ENCODE measurements at places on chromosomes 3 and 15.

GRCh38 chr15:31776039-31776438 lies 254.3 kb upstream of the CHRNA7 start:
- DNase-seq = no peak

GRCh38 chr3:55540579-55540978 lies 53.5 kb upstream of the WNT5A start:
- DNase-seq = no peak

- DNase-seq = peak; percentile 40
Observed at GRCh38 chr3:138941259-138941885, 5.6 kb downstream of the FOXL2 start.

- DNase-seq = no peak
Observed at GRCh38 chr15:81299630-81300273, 24.2 kb downstream of the STARD5 start.

GRCh38 chr3:111750278-111750884 lies 108.7 kb upstream of the PHLDB2 start:
- DNase-seq = no peak

GRCh38 chr3:195226900-195227447 lies 44.0 kb downstream of the XXYLT1 start:
- DNase-seq = peak; percentile 46

DNA sequence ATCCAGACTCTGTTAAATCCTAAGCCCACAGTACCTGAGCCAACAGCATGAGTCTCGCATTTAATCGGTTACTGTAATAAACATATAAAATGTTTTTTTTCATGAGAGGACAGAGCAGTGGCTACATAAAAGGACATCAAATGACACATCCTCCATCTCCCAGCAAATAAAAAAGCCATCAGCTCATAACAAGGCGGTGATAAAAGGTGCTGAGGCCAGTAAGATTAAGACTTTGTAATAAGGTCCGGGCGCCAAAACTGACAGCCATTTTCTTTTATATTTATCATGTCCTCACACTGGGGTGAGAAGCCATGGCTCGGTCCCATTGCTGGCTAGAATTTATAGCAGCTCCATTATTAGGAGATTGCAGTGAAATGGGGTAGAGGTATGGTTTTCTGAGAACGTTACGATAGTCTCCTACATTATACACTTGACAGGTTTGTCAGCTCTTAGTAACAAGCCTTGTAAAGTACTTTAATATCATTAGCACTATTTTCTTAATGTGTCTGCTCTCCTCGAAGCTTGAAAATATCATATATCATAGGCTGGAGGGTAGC lies 977.8 kb upstream of the NR2F2 start:
- no peak for DNase-seq

DNA sequence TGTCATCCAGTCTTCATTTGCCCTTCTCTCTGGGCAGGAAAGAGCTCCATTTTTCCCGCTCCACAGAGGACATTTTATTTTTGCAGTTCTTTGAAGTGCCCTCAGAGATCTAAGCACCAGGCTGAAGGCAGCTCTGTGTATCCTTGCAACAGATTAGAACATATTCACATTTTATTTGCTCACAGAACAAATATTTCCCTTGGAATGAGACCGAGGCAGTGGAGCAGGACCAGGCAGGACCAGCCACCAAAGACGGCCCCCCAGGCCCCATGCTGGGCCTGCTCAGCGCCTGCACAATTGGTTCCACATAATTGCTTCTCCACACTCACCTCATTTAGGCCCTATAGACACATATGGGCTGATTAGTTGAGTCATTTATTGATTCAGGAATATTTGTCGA lies 15.7 kb upstream of the ETV5 start:
- no peak for DNase-seq

DNA sequence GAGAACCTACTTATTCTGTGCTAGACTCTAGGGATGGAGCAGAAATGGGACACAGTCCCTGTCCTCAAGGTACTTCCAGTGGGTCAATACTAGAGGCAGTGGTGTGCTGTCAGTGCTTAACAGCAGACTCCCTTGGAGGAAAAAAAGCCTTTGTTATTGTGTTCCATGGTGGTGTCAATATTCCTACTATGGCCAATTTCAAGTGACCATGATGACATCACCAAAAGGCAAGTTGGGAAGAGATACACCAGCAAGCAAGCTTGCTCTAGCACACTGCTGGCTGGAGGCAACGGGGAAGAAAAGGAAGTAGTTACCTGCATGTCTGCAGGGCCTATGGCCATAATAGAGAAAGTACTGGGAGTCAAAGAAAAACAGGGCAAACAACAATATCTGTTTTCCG lies 89.6 kb upstream of the ETV5 start:
- no peak for DNase-seq

GRCh38 chr15:74580538-74581350 lies 34.9 kb upstream of the CLK3 start:
- no peak for DNase-seq

- DNase-seq = no peak
Observed at GRCh38 chr3:100972301-100972844, 20.8 kb downstream of the ABI3BP start.

- DNase-seq = no peak
Observed at GRCh38 chr3:12503126-12503957, 19.1 kb downstream of the TSEN2 start.

DNA sequence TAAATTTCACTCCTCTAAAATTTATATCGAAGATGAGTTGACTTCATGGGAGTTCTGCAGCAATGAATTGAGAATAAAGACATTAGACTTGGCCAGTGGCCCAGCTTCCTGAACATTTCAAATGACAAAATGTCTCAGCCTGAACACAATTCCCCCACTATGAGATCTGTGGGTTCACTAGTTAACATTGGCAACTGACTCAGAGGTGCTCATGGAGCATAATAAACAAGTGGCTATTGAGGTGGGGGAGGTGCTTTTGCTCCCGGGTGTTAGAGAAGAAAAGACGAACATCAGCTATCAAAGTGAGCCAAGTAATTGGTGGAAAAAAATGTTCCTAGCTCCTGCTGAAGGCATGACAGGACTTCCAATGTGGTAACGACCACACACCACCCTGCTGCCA lies 6.3 kb downstream of the ATP13A4 start:
- no peak for DNase-seq

- no peak for DNase-seq
Observed at GRCh38 chr15:64883100-64883581, 28.6 kb upstream of the ANKDD1A start.

DNA sequence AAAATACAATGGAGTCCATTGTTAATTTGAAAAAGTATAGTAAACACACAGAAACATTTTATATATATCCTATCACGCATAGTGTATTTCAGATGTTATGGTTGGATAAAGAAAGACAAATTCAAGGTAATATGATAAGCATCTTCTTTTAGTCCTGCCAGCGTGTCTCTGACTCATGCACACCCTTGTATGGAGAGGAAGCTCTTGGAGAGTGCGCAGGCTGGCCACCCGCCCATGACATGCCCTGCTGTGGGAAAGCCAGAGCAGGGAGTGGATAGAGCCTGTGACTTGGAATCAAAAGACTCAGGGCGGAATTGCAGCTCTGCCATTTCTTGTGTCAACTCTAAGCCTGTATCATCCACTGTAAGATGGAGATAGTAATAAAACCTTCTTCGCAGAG lies 23.0 kb upstream of the COPG1 start:
- DNase-seq = peak; percentile 98

DNA sequence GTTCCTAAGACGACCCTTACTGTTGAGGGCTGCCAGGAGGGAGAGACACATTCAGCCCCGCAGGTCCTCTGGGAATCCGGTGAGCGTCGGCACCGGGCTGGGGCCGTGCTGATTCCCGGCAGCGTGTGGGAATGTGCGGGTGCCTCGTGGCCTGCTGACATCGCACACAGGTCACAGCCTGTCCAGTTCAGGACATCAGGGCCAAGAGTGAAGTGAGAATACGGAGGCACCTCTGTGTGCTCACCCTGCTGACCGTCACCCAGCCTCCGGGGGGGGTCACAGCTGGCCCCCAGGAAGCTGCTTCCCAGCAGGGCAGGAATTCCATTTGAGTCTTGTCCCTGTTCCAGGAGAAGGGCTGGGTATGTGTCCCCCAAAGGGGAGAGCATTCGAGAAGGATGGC lies 53.6 kb downstream of the PGPEP1L start:
- no peak for DNase-seq

DNA sequence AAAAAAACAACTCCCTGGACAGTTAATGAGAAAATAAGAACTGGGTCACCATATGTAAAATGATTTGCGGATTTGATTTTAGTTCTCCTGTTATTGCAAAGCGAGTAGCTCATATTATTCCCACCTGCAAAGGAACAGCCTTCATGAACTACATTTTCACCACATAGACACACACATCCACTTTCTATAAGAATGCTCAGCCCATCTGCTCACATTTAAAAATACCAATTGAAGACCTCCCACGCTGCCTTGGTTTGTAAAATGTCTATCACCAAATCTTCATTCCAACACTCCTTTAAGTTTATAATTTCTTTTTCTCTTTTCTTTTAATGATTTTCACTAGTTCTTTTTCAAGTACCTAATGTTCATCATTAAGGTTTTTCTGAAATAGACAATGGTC lies 148.6 kb downstream of the FGF12 start:
- no peak for DNase-seq

All from H4 (cell line).